ENCODE measurements at places on chromosomes 16 and 17. TPM values are rescaled to one million over a fixed set of nuclear protein-coding genes. Genes with fewer than 3 reads are reported as not detected.

The MT1M gene
- 6.7 TPM for total RNA-seq

The SLFN12L gene
- total RNA-seq: 0.32 TPM

The MMP28 gene
- total RNA-seq: 2.3 TPM

The NUPR1 gene
- total RNA-seq: 49.6 TPM

The GLIS2 gene
- 16.0 TPM for total RNA-seq

The SYT17 gene
- total RNA-seq: 0.54 TPM

The PTGES3L gene
- 51.0 TPM for total RNA-seq

The SLC9A5 gene
- total RNA-seq: 0.84 TPM

The CBLN1 gene
- 0.89 TPM for total RNA-seq

The GOSR1 gene
- total RNA-seq: 28.8 TPM

The EXOC3L1 gene
- total RNA-seq: 4.1 TPM

The NPIPB9 gene
- total RNA-seq: not detected

The RMI2 gene
- 0.76 TPM for total RNA-seq
